ENCODE measurements at places on chromosomes 12 and 14. TPM values are rescaled to one million over a fixed set of nuclear protein-coding genes. Genes with fewer than 3 reads are reported as not detected.

The LRRC43 gene
- 2.4 TPM for total RNA-seq

DNA sequence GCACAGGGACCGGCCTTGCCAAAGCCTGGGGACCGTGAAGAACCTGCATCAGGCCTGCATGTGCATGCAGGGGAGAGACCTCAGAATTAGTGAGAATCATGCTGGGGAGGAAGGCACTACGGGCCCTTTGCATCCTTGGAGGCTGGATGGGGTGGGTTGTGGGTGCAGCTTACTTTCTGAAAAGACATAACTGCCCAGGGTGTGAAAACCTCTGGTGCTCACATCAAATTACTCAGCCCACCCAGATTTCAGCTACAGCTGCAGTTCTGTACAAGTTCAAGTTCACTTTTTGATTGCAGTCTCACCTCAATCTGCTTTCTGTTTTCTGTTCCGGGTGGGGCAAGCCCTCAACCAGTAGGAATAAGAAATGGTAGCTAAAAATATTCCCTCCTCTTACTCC, 130.6 kb downstream of the SLC15A4 start:
- DNase-seq = no peak
- no peaks in the 10 kb centered on the region for H3K36me3 ChIP-seq
- H3K27me3 ChIP-seq = no peaks in the 10 kb centered on the region
- no peak overlapping the region for H3K27ac ChIP-seq
- no peaks in the 10 kb centered on the region for H3K4me1 ChIP-seq

The HECTD1 gene
- 213 TPM for total RNA-seq

The SLC4A8 gene
- total RNA-seq = not detected

DNA sequence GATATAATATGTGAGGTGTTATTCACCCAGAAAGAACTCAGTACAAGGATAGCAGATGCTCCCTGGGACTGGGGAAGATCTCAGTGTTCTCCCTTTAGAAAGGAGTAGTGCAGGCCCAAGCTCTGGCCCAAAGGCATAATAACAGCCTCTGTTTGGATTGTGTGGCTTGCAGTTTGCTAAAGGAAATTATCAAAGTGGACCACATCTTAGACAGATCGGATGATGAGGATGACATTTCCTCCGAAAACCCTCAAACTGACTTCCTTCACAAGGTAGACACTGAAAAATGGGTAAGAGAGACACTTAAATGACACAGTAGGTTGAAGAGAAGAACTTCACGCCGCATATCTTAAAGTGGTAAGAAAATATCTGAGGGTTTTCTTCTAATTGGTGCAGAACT, 26.1 kb downstream of the SMCO2 start:
- H3K36me3 ChIP-seq = no peaks in the 10 kb centered on the region
- H3K4me3 ChIP-seq = no peak overlapping the region
- H3K4me1 ChIP-seq = no peaks in the 10 kb centered on the region
- H3K27me3 ChIP-seq = no peaks in the 10 kb centered on the region
- no peak overlapping the region for H3K27ac ChIP-seq

GRCh38 chr12:9797722-9798619, 29.3 kb upstream of the KLRF1 start:
- H3K27me3 ChIP-seq = no peaks in the 10 kb centered on the region
- no peaks in the 10 kb centered on the region for H3K36me3 ChIP-seq
- H3K4me3 ChIP-seq = no peak overlapping the region
- no peak for DNase-seq

DNA sequence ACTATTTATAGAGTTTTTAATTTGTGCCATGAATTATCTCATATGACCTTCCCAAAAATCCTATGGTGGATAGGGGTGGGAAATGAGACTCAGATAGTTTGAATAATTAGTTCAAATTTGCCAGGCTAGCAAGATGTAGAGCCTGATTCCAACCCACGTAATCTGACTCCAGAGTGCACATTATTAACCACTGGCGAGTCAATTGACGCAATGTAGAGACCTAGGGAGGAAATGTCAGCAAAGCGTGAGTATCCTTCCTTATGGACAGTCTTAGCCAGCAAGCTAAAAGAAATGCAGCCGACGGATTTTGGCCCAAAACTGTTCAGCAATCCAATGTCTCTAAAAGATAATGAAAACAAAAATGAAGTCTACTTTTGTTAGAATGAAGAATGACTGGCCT, 193.3 kb upstream of the KRR1 start:
- peaks cover 8% of the 10 kb centered on the region for H3K4me1 ChIP-seq
- H3K27me3 ChIP-seq = no peaks in the 10 kb centered on the region
- no peaks in the 10 kb centered on the region for H3K36me3 ChIP-seq

The OLR1 gene
- total RNA-seq = not detected
